ENCODE measurements at places on chromosomes 1 and 21. TPM values are rescaled to one million over a fixed set of nuclear protein-coding genes. Genes with fewer than 3 reads are reported as not detected.

GRCh38 chr1:171530676-171531075 lies 45.3 kb downstream of the PRRC2C start:
- DNase-seq: no peak

DNA sequence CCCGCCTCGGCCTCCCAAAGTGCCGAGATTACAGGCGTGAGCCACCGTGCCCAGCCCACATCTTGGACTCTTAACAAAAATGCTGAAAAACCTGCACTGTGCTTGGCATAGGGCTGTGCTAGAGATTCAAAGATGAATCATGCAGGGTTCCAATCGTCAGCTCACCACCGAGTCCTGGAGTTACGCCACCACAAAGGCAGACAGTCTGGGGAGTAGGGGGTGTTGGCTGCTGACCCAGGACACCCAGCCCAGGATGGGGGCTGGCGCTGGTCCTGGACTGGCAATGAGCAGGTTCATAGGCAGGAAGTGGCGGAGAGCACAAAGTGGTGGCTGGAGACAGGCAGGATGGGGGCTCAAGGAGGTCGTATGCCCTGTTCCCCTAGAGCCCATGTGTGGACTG lies 16.0 kb downstream of the PSRC1 start:
- DNase-seq: no peak

Gene RAB13
- total RNA-seq: 49.1 TPM

DNA sequence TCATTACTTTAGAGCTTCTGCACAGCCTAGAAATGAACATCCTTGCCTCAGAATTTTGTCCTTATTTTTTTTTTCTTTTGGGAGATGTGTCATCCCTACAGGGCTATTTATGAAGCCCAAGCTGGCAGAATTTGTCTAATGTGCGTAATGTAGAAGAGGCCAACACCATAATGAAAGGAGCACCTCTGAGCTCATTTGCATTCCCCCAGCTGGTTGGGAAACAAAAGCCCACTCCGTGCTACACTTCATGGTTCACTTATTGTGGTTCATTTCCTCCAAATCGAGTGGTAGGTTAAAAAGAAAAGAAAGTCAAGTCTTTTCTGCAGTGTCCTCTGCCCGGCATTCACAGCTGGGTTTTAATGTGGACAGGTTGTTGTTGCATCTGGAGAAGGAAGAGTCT lies 73.5 kb downstream of the KAZN start:
- DNase-seq: no peak

GRCh38 chr1:20322081-20322824 lies 31.6 kb downstream of the VWA5B1 start:
- no peak for DNase-seq

DNA sequence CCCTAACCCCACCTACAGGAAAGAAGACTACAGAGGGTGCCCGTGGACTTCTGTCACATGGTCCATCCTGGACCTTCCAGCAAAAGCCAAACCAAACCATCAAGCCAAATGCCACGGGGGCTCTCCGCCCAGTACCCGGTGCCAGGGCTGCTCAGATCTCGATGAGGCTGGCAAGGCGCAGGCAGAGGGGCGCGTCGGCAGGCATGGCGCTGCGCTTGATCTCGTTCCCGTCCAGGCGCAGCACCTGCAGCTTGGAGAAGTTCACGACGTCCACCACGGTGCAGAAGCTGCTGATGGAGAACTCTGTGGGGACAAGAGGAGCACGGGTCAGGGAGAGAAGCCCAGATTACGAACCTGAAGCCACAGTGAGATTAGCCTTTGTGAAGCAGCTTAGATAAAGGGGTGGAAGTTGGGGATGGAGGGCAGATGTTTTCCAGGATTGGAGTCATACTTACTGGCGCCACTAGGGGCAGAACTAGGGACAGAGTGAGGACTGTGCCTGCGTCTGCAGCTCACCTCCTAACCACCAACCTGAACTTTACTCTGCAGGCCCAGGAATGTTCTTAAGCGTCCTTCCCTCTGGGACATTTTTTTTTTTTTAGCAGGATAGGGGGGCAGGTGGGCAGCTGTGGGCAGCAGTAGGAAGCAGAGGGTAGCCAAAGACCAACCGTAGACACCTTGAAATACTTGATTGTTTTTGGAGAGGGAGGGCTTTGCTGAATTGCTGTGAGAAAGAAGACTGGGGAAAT lies 8.6 kb downstream of the FMOD start:
- no peak for DNase-seq

Gene RAB42
- total RNA-seq: 0.20 TPM

Gene ZNF593OS
- not detected for total RNA-seq

DNA sequence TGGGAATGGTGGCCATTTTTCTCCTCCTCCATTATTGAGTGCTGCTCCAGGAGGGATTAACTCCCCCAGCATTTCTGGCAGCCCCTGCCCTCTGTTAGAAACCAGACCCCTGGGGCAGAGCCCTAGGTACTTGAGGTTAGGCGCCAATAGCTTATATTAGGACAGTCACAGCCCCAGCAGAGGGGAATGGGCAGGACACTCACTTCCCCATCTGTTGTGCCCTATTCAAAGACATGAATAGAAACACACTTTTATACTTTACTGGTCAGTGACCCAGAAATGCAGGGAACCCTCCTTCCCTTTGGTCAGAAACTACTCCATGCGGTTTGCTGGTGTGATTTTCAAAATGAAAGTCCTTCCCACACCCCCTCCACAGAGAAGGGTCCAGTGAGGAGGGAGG lies 267.7 kb downstream of the PTBP2 start:
- DNase-seq: no peak

GRCh38 chr1:4526747-4527146 lies 127.7 kb upstream of the AJAP1 start:
- no peak for DNase-seq

Gene RHD
- not detected for total RNA-seq

DNA sequence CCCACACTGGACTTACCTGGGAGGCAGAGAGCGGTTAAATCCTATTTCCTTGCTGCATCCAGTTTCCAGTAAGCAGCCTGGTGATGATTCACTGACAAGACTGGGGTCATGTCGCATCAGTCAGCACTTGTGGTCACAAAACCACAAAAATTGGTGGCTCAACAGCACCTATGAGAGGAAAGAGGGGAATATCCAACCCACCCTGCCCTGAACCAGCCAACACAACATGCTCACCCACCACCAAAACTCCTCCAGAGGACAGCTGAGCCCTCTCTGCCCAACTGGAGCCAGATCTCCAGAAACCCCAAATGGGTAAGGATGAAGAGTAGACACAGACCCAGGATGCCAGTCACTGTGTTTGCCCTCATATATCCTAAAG lies 64.0 kb downstream of the CD46 start:
- no peak for DNase-seq

DNA sequence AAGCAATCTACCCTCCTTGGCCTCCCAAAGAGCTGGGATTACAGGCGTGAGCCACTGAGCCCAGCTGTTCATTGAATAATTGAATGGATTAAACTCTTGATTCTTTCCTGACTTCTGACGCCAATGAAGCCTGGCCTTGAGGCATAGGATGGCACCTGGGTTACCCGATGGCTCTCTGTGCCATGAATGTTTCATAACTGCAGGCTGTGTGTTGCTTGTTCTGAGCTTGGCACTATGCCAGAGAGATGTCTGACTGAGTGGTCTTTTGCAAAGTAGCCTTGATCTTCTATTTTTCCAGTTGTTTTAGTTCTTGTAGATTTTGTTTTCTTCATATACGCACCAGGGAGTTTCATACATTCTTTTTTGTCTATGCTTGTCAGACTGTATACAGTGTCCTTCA lies 38.5 kb upstream of the AK4 start:
- no peak for DNase-seq

DNA sequence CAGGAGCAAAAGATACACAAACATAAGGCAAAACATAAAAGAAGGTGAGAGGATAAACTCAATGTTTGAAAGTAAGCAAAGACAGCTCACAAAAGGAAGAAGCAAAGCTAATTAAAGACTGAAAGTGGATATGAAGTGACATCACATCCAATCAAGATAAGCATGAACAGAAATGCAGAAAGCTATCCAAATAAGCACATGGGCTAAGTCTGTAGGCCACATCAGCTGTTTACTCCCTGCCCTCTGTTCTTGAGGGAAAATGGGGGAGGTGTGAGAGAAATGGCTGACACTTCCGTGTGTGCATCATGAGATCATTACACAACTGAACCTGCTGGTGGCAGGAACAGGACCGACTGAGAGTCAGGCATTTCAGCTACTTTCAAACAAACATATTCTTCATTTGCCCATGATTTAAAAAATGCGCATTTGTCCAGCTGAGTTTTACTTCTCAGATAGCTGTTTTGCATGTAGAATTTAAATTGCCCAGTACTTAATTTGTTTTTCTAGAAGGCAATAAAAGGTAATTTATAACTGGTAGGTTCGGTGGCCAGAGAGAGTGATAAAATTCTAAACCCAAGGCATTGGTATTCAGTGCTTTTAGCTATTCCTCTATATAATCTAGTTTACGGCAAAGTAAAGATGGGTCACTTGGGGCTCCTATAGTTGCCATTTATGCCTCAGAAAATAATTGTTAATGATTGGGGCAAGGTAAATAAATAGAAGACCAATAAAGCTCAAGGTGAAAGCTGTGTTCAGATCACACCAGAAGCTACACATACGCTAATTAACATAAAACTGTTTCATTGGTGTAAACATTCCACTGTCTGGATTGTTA lies 27.2 kb upstream of the MAN1A2 start:
- DNase-seq: no peak

Gene HOOK1
- 9.9 TPM for total RNA-seq

DNA sequence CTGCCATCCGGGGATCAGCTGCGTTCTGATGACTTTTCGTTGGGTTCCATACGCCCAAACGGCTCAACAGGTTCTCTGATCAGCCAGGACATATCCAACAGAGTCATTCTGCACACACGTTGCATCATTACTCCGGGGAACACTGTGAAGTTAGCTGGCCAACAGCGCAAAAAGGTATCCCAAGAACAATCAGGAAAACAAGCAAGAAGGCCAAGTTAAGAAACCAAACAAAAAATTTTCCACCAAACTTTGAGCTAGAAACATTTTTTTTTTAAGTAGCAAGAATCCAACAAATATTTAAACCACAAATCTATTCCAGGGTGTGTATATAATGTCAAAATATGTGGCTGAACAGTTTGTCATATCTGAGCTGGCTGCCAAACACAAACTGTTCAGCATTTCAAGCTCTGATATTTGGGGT lies 29.2 kb downstream of the NID1 start:
- no peak for DNase-seq

- DNase-seq: no peak
These were observed 213.5 kb upstream of the PTGFR start for GRCh38 chr1:78277253-78277652.

Gene RGL1
- total RNA-seq: 3.4 TPM

Gene SPRR2F
- total RNA-seq: not detected

Gene ABCG1
- total RNA-seq: 3.4 TPM

- no peak for DNase-seq
These were observed 32.1 kb upstream of the HIVEP3 start for GRCh38 chr1:41950820-41951219.

- DNase-seq: no peak
These were observed 45.3 kb upstream of the PUM1 start for GRCh38 chr1:31110846-31111245.

Gene HHAT
- 6.1 TPM for total RNA-seq

Gene SSR2
- 146 TPM for total RNA-seq

DNA sequence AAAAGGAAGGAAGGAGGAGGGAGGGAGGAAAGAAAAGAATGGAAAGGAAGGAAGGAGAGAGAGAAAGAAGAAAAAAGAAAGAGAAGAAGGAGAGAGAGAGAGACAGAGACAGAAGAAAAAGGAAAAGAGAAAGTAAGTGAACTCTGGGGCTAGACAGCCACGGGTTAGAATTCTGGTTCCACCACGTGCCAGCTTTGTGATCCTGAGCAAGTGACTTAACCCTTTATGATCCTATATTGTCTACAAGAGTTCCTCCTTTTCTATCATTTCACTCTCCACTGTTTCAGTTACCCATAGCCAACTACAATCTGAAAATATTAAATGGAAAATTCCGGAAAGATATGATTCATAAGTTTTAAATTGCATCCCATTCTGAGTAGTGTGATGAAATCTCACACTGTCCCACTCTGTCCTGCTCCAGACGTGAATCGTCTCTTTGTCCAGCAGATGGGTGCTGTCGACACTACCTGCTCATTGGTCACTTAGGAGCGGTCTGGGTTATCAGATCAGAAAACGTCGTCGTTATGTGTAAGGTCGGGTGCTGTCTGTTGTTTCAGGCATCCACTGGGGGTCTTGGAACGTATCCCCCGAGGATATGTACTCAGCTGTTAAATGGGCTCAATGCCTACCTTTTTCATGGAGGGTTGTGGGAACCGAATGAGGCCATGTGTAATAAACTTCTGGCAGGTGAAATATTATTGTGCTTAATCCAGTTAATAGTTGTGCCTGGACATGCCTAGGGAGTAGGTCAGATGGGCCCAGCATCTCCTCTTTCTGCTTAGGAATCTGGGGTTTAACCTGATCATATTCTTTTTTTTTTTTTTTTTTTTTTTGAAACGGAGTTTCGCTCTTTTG lies 19.1 kb downstream of the TMEM51 start:
- no peak for DNase-seq

DNA sequence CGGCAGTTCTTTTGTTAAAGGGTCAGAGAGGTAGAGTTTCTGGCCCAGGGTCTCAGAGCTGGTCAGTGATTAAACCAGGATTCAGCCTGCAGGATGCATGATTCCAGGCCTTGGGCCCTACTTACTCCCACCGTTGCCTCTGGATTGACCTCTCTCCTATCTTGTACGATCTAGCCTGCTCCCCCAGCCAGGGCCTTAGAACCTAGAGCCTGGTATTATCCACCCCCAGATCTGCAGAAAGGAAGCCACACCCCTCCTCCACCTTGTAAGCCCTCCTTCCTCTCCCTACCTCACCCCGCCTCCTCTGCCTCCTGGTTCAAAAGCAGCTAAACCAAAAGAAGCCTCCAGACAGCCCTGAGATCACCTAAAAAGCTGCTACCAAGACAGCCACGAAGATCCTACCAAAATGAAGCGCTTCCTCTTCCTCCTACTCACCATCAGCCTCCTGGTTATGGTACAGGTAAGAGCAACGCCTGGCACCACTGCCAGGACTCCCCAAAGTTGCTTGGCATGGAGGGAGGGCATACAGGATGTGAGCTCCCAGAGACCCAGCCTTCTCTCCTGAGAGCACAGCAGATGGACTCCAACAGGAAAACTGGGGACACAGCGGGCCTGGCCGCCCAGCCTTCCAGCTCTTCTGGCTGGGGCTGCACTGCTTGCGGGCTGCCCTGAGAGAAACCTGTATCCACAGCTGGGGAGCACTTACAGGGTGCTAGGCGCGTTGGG lies at the start of gene CD52:
Gene CD52 (plus strand): TSS at position 347 of the 726 bp plus-strand sequence. CDS start 60 bp downstream, at position 407.
- DNase-seq: peak; percentile 36

Gene LZIC
- total RNA-seq: 20.9 TPM

Gene CLCA1
- total RNA-seq: not detected

- DNase-seq: no peak
These were observed 285.9 kb upstream of the C1orf87 start for GRCh38 chr1:60359431-60359830.

All from activated B cell treated with CpG ODN at 0.5 μM for 24 hours (primary cell).